ENCODE measurements at places on chromosomes 11 and 22.

GRCh38 chr11:118473537-118473936, 37.2 kb downstream of the KMT2A start:
- DNase-seq, result no peak

GRCh38 chr22:40310081-40310767, 36.1 kb upstream of the ADSL start:
- no peak for DNase-seq

DNA sequence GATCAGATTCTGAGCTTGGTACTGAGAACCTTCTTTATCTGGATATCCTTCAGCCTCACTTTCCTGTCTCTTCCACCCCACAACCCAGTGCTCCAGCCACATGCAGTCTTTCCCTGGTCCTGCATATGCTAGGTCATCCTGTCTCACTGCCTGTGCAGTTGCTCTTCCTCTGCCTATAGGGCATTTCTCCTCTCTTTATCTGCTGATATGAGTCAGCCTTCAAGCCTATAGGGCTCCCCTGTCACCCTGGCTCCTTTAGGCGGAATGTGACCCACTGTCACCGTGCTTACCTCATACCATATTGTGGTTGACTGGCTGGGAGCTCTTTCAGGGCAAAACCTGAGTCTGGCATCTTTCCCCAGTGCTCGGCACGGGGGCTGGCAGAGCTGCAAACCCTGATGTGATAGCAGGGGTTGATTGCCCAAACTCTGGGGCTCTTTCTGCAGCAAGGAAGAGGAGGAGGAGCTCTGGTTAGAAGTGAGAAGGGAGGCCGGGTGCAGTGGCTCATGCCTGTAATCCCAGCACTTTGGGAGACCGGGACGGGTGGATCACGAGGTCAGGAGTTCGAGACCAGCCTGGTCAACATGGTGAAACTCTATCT, 26.3 kb downstream of the MEI1 start:
- no peak for DNase-seq

GRCh38 chr11:96173422-96173821, 169.6 kb downstream of the MAML2 start:
- no peak for DNase-seq

DNA sequence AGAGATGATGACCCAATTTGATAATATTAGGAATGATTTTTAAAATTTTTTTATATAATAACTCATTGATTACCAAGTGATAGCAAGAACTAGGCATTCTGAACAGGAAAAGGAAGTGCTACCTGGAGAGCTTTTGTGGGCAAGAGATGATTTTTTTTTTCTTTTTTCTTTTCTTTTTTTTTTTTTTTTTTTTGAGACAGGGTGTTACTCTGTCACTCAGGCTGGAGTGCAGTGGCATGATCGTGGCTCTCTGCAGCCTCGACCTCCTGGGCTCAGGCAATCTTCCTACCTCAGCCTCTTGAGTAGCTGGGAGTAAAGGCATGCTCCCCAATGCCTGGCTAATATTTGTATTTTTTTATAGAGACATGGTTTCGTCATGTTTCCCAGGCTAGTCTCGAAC, 40.4 kb downstream of the TNRC6B start:
- DNase-seq, result no peak

GRCh38 chr22:19478901-19479354, at the start of gene UFD1:
Gene UFD1 (minus strand): TSS chr22:19479193. CDS start chr22:19479085, 108 bp downstream.
- DNase-seq, result peak; percentile 65

DNA sequence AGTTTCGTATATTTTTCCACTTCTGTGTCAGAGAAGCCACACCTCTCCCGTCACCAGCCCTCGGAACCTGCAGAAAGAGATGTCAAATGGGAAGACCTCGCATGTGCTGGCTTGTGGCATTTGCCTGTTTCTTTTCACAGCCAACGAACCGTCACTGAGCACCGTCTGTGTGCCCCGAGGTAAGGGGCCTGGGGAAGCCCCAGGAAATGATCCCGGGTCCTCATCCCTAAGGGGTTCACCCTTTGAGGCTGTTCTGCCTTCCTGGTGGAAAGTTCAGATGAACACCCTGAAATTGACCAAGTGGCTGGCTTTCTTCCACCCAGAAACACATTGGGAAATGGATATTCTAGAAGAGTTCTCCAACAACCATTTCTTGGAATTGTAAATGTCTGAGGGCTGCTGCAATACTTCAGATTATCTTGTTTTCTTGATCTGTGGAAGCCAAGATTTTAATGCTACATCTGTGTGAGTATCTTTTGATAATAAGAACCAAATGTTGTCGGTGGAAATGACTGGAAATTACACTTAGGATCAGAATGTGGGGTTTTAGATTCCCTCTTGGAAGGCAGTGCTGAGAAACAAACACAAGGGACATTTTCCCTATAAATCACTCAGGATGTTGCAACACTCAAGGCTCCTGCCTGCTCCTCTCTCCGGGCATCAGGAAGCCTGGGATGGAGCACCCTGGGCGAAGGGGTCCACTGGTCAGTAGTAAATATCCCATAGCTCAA, 37.6 kb downstream of the RIBC2 start:
- no peak for DNase-seq
